Peyer's patch (tissue), 4 donors: ENCODE measurements at places on chromosomes 12 and 14. TPM values are rescaled to one million over a fixed set of nuclear protein-coding genes. Genes with fewer than 3 reads are reported as not detected.
A peak's percentile ranks its signal among the peaks of the same experiment; 100 is the strongest.

DNA sequence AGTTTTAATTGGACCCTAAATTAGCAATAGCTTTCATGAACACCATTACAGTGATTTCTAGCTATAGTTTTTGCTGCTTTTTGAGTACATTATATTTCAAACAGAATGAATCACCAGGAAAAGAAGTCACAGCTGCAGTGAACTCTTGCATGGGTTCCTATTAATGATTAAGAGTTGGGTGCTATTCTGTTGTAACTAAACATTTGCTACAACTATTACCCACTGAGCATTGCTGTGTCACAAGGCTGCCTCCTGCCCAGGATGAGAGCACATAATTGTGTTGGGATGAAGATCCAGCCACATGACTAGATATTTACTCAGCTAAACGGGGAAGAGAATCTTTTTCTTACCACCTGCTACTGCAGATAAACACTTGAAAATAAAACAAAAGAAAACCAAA lies 152.7 kb downstream of the GXYLT1 start:
- no peak overlapping the region for H3K4me3 ChIP-seq
- H3K27me3 ChIP-seq: no peaks in the 10 kb centered on the region
- no peaks in the 10 kb centered on the region for H3K4me1 ChIP-seq
- no peak for DNase-seq
- no peaks in the 10 kb centered on the region for H3K36me3 ChIP-seq

Gene PLXNC1
- total RNA-seq: 3.7 TPM

GRCh38 chr14:61567838-61568571 lies 127.3 kb upstream of the HIF1A start:
- peak overlapping the region; percentile 36 for H3K27ac ChIP-seq
- H3K4me3 ChIP-seq: peak overlapping the region; percentile 54
- no peaks in the 10 kb centered on the region for H3K27me3 ChIP-seq
- H3K4me1 ChIP-seq: peaks cover 18% of the 10 kb centered on the region
- H3K36me3 ChIP-seq: no peaks in the 10 kb centered on the region

DNA sequence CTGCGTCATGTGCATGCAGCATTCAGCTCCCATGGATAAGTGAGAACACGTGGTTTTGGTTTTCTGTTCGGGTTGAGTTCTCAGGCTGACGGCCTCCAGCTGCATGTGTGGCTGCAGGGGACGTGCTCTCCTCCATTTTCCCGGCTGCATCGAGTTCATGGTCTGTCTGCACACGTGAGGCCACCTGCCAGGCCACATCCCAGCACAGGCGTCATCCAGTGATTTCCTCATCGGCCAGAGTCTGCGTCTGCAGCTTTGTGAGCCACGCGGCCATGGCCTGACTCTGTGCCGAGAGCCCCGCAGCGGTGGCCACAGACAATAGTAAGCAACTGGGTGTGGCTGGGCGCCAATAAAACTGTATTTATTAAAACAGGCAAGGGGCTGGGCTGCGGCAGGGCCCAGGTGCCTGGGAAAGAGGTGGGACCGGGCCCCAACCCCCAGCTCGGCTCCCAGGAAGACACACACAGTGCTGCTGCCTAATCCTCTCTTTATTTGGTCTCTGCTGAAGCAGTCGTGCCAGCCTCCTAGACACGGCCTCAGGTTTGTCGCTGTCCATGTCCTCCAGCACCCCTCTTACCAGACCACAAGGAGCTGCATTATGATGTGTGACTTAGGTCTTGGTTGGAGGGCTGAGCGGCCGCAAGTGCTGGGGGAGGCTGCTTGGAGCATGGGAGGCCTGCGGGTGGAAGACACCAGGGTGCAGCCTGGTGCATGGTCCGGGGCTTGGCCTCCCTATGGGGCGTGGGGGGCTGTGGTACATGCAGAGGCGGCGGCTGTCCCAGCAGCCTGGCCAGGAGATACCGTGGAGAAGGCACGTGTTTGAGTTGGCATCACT lies 52.0 kb downstream of the NOC4L start:
- DNase-seq: no peak
- H3K27ac ChIP-seq: no peak overlapping the region
- H3K36me3 ChIP-seq: no peaks in the 10 kb centered on the region
- no peak overlapping the region for H3K4me3 ChIP-seq

GRCh38 chr12:112782943-112783342 lies 8.6 kb upstream of the RPH3A start:
- H3K4me3 ChIP-seq: no peak overlapping the region
- H3K36me3 ChIP-seq: no peaks in the 10 kb centered on the region
- no peaks in the 10 kb centered on the region for H3K27me3 ChIP-seq
- no peak overlapping the region for H3K27ac ChIP-seq

Gene KRT74
- not detected for total RNA-seq

DNA sequence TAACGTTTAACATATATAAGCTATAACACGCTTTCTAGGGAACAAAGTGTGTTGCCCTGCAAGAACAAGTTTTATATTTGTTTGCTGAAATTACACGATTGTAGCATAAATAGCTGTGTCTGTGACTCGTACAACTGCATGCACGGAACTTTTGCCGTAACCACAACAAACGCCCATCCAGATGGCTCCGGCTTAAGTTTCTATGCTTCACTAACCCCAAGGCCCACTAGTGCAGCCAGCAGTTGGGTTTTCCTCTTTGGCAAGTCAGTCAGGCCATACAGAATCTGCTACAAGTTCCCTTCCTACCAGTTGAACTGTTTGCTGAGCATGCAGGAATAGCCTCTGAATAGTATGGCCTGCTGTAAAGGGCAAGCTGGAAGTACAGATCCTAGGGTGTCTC lies 12.1 kb downstream of the CSRP2 start:
- no peaks in the 10 kb centered on the region for H3K4me1 ChIP-seq
- no peaks in the 10 kb centered on the region for H3K27me3 ChIP-seq
- no peaks in the 10 kb centered on the region for H3K36me3 ChIP-seq
- no peak overlapping the region for H3K27ac ChIP-seq
- DNase-seq: no peak

DNA sequence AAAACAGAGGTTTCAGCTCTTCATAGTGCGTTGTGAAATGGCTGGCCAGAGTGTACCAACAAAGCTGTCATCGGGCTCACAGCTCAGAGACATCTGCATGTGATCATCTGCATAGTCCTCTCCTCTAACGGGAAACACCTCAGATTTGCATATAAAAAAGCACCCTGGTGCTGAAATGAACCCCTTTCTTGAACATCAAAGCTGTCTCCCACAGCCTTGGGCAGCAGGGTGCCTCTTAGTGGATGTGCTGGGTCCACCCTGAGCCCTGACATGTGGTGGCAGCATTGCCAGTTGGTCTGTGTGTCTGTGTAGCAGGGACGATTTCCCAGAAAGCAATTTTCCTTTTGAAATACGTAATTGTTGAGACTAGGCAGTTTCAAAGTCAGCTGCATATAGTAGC lies 14.3 kb upstream of the PAPLN start:
- H3K4me3 ChIP-seq: no peak overlapping the region
- no peaks in the 10 kb centered on the region for H3K27me3 ChIP-seq
- H3K4me1 ChIP-seq: no peaks in the 10 kb centered on the region
- no peaks in the 10 kb centered on the region for H3K36me3 ChIP-seq
- H3K27ac ChIP-seq: no peak overlapping the region

Gene CDCA4
- 8.2 TPM for total RNA-seq
